CD8-positive, alpha-beta T cell (primary cell): ENCODE measurements at places on chromosomes 1 and 21. TPM values are rescaled to one million over a fixed set of nuclear protein-coding genes. Genes with fewer than 3 reads are reported as not detected.

The F3 gene
- not detected for total RNA-seq

The AMPD1 gene
- not detected for total RNA-seq

The SH2D5 gene
- total RNA-seq = not detected

The FABP3 gene
- not detected for total RNA-seq

The BACE2 gene
- total RNA-seq = 0.75 TPM

The FLG2 gene
- total RNA-seq = not detected

The EPHA8 gene
- total RNA-seq = not detected

The LRRC47 gene
- total RNA-seq = 36.3 TPM

The MCOLN3 gene
- 0.11 TPM for total RNA-seq

The INAVA gene
- not detected for total RNA-seq

The LGR6 gene
- total RNA-seq = 1.9 TPM

The TNN gene
- total RNA-seq = not detected

The C1orf210 gene
- not detected for total RNA-seq

The AK2 gene
- total RNA-seq = 24.9 TPM

The TNFRSF9 gene
- total RNA-seq = 3.8 TPM

The GUCA2B gene
- total RNA-seq = not detected

The CYP4B1 gene
- not detected for total RNA-seq

The ETV3L gene
- total RNA-seq = not detected

The CATSPERE gene
- 0.33 TPM for total RNA-seq

The CFHR3 gene
- total RNA-seq = not detected

The CCDC27 gene
- not detected for total RNA-seq

The OR2T11 gene
- total RNA-seq = not detected

The TMEM51 gene
- not detected for total RNA-seq

The MLLT11 gene
- total RNA-seq = 2.0 TPM

The NBPF6 gene
- not detected for total RNA-seq

The TNFSF18 gene
- not detected for total RNA-seq

The NPHP4 gene
- 3.7 TPM for total RNA-seq

The KIRREL1 gene
- total RNA-seq = not detected

The ANKRD34A gene
- 0.42 TPM for total RNA-seq

The SPRR5 gene
- total RNA-seq = not detected

The APCS gene
- not detected for total RNA-seq

The HSD3B2 gene
- total RNA-seq = not detected

The SMG7 gene
- 42.8 TPM for total RNA-seq

The FAM163A gene
- total RNA-seq = not detected

The LCE3D gene
- total RNA-seq = not detected

The TNFRSF1B gene
- 100 TPM for total RNA-seq

The RASAL2 gene
- not detected for total RNA-seq

The RXFP4 gene
- total RNA-seq = not detected

The OR10K2 gene
- not detected for total RNA-seq

The PCP4 gene
- not detected for total RNA-seq

The WDR77 gene
- 11.4 TPM for total RNA-seq

The LAMTOR2 gene
- total RNA-seq = 6.7 TPM

The CD1D gene
- not detected for total RNA-seq

The RGS8 gene
- not detected for total RNA-seq

The LCE2A gene
- total RNA-seq = not detected

The ANGPTL7 gene
- not detected for total RNA-seq

The DCST1 gene
- total RNA-seq = 0.30 TPM

The GNAT2 gene
- total RNA-seq = not detected

The SH3GLB1 gene
- total RNA-seq = 47.5 TPM

The OR10Z1 gene
- total RNA-seq = not detected

The TEKT2 gene
- 0.47 TPM for total RNA-seq

The REN gene
- not detected for total RNA-seq

The OR2L3 gene
- total RNA-seq = not detected

The CD101 gene
- 4.4 TPM for total RNA-seq

The SAMD13 gene
- total RNA-seq = not detected

The TDRD10 gene
- total RNA-seq = not detected
